Ovary (tissue), 10 donors: ENCODE measurements at places on chromosomes 5 and 9. TPM values are rescaled to one million over a fixed set of nuclear protein-coding genes. Genes with fewer than 3 reads are reported as not detected.

GRCh38 chr9:134750450-134751155 lies 109.0 kb downstream of the COL5A1 start:
- DNase-seq: no peak
- no peaks in the 10 kb centered on the region for H3K27me3 ChIP-seq
- no peak overlapping the region for H3K4me3 ChIP-seq

- DNase-seq: no peak
- H3K36me3 ChIP-seq: no peaks in the 10 kb centered on the region
- peaks cover 5% of the 10 kb centered on the region for H3K4me1 ChIP-seq
- no peaks in the 10 kb centered on the region for H3K27me3 ChIP-seq
- H3K27ac ChIP-seq: no peak overlapping the region
Measured at GRCh38 chr5:125696762-125697161, 726.4 kb upstream of the GRAMD2B start.

- no peak for DNase-seq
- no peak overlapping the region for H3K4me3 ChIP-seq
- no peaks in the 10 kb centered on the region for H3K4me1 ChIP-seq
- H3K27ac ChIP-seq: no peak overlapping the region
Measured at GRCh38 chr5:171478946-171479775, 59.7 kb downstream of the FGF18 start.

- no peak for DNase-seq
- no peaks in the 10 kb centered on the region for H3K36me3 ChIP-seq
- H3K4me3 ChIP-seq: no peak overlapping the region
- H3K27me3 ChIP-seq: no peaks in the 10 kb centered on the region
Measured at GRCh38 chr5:40781843-40782409, 16.2 kb downstream of the PRKAA1 start.

Gene IFNB1
- not detected for total RNA-seq

Gene SLC4A9
- not detected for total RNA-seq

DNA sequence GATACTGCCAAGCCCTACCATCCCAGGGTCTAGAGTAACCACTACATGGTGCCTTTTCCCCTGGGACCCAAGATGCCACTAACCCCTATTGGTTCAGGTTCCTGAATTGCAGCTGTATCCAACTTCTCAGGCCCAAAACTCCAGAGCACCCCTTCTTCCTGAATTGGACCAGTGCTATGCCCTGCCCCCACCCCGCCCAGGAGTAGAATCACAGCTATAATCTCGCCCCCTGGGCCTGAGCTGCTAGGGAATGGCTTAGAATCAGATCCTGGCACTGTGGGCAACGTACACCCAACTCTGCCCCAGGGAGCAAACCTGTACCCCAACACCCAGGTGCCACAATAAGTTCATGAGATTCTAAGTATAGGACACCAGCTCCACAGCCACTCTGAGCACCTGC lies 206.3 kb downstream of the CACNA1B start:
- H3K4me3 ChIP-seq: no peak overlapping the region
- no peaks in the 10 kb centered on the region for H3K27me3 ChIP-seq
- no peak for DNase-seq
- H3K27ac ChIP-seq: no peak overlapping the region
- no peaks in the 10 kb centered on the region for H3K36me3 ChIP-seq

Gene SIL1
- total RNA-seq: 34.9 TPM
